ENCODE measurements at places on chromosomes 12 and 14. TPM values are rescaled to one million over a fixed set of nuclear protein-coding genes. Genes with fewer than 3 reads are reported as not detected.
A peak's percentile ranks its signal among the peaks of the same experiment; 100 is the strongest.

Gene SLC17A8
- total RNA-seq = 0.95 TPM

Gene HCAR1
- total RNA-seq = 1.6 TPM

DNA sequence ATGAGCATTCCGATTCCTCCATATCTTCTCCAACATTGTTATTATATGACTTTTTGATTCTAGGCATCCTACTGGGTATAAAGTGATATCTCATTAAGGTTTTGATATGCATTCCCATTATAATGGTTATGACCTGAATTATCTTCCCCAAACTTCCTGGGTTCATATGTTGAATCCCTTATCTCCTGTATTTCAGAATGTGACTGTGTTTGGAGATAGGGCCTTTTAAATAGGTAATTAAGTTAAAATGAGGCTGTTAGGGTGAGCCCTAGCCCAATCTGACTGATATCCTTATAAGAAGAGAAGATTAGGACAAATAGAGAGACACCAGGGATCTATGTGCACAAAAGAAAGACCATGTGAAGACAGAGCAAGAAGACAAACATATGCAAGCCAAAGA, 96.9 kb upstream of the PMCH start:
- DNase-seq = no peak

DNA sequence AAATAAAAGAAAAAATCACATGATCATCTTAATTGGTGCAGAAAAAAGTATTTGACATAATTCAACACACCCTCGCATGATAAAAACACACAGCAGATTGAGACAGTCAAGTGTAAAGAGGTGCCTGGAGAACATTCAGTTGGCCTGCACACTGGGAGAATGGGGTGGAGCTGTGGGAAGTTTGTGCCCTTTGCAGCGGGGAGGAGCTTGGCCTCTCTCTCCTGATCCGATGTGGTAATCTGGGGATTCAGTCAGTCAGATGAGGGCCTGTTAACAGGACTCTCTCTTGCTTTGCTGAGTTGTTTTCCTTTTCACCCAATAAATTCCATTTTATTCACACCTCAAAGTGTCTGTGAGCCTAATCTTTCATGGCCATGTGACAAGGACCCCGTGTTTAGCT, 5.9 kb downstream of the SERPINA6 start:
- DNase-seq = no peak

- DNase-seq = no peak
These were observed 169.0 kb downstream of the ZFP36L1 start for GRCh38 chr14:68623826-68624225.

GRCh38 chr12:5636907-5637306, 205.0 kb downstream of the NTF3 start:
- no peak for DNase-seq

DNA sequence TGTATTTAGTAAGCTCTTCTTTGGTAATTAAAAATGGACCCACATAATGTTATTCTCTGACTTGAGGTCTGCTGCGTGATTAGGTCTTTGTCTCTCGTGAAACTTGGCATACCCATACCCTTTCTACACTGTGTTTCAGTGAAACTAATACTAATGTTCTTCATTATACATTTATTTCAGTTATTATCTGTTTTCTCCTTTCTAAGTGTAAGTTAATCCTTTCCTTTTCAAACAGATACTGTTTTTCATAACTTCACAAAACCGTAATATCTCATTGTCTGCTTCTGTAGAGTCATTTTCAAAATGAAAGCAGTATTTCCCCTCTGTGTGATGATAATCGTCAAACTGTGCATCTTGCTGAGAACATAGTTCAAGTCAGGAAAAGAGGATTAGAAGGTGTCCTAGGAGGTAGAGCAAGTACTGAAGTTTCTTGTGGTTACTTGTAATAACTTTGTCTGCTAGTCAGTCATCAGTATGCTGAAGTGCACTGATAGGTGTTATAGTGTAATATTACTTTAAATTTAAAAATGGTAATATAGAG, 15.9 kb downstream of the PYROXD1 start:
- DNase-seq = no peak

DNA sequence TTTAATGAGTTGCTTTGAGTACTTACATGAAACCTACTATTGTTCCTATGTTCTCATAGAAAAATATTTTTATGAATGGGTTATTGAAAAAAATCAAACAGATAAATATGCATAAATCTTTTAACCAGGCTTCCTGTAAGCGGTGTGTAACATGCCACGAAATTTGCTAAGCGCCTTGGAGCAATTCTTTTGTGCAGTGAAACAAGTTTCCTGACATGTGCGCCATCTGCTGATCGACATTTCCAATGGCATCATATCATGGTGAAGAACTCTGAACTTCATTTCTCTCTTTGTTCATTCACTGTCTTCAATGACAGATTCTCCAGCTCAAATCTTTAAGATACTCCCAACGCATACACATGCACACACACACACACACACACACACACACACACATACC, 145.6 kb upstream of the NAV3 start:
- DNase-seq = peak; percentile 43

Data from urinary bladder (tissue), 4 donors.